Frontal cortex (tissue), 4 donors: ENCODE measurements at places on chromosomes 13 and 19.

DNA sequence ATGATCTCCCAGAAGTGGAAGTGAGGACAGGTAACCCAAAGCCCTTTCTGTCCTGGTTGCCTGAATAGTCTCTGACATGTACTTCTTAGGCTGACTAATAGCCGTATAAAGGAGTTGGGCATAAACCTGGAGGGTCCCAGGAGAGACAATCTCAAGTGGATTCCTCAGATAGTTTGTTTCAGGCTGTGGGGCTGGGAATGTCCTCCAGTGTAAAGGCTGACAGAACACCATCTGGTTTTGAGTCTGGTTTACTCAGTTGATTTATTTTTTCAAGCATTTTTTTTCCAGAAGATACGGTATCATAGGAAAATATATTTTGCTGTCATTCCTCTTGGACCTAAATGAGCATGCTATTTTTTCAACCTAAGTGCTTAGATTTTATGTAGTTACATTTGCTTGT, 15.2 kb downstream of the HTR2A start:
- no peak for DNase-seq

DNA sequence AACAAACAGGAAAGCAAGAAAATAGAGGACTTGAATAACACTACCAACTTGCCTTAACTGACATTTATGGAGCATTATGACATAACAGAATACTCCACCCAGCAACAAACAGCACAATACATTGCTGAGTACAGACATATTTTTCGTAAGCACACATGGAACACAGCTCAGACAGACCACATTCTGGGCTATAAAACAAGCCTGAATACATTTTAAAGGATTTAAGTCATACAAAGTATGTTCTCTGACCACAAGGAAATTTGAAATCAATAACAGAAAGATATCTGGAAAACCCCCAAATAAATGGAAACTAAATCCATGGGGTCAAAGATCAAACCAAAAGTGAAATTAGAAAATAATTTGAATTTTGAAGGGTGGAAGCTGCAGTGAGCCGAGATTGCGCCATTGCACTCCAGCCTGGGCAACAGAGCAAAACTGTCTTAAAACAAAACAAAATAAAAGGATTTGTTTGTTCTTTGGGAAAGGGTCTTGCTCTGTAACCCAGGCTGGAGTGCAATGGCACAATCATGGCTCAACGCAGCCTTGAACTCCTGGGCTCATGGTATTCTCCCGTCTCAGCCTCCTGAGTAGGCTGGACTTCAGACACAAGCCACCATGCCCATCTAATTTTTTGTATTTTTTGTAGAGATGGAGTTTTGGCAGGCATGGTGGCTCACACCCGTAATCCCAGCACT, 5.6 kb downstream of the ZDHHC20 start:
- DNase-seq, result no peak

- no peak for DNase-seq
Observed at GRCh38 chr19:17337675-17338432, 501 bp downstream of the GTPBP3 start.

DNA sequence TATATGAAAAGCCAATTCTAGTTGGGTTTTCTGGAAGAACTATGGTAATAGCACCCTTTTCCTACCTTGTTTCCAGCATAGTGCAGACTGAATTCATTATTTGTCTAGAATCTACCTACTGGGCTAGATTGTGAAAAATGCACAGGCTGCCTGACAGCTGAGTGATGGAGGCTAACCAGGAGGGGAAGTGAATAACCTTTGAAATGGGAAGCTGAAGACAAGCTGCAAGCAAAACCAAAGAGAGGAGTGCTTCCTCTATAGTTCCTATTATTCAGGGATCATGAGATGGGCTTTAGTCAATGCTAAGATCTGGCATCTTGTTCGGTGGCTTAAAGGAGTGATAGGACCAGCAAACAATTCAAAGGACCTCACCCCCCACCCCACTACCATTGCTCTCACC, 26.9 kb downstream of the MZT1 start:
- no peak for DNase-seq

DNA sequence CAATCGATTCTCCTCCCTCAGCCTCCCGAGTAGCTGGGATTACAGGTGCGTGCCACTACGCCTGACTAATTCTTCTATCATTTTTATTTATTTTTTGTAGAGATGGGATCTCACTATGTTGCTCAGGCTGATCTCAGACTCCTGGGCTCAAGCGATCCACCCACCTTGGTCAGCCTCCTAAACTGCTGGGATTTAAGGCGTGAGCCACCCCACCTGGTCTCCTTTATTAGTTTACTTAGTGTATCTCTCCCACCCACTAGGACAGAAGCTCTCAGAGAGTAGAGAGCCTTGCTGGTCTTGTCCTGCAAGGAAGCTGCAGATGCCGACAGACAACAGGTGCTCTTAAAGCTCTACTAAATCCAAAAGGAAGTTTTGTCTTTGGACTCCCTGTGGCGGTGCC, 2.5 kb upstream of the LRRC8E start:
- no peak for DNase-seq

GRCh38 chr13:63737418-63737817, 2321.8 kb upstream of the PCDH20 start:
- DNase-seq, result no peak

DNA sequence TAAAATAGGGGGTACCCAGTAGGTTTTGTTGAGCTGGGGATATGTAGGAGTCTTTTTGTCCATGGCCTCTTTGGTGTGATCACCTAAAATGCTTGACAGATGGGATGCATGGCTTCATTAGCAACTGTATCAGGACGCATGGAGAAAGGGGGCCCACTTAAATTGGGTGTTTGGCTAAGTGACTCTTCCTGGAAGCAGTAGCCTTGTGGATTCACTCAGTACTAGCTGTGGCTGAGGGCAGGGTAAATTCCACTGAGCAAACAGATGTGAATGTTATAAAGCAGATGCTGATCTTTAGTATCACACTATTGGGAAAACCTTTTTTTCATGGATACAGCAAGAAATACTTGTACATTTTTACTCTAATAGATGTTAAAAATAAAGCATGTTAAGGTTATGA, 140.0 kb downstream of the FGF14 start:
- no peak for DNase-seq

DNA sequence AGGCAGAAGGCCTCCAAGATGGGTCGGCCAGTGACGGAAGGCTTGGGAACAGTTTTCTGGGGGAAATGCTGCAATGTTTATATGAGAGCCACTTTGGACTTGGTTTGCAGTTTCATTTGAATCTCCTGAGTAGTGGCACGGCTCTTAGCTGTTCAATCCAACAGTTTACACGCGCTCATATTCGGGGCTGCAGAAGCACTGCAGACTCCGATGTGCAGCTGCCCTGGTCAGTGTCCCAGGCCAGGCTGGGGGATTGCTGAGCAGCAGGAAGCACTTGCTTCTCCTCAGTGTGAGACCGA, 31.7 kb downstream of the CEBPG start:
- peak; percentile 17 for DNase-seq

DNA sequence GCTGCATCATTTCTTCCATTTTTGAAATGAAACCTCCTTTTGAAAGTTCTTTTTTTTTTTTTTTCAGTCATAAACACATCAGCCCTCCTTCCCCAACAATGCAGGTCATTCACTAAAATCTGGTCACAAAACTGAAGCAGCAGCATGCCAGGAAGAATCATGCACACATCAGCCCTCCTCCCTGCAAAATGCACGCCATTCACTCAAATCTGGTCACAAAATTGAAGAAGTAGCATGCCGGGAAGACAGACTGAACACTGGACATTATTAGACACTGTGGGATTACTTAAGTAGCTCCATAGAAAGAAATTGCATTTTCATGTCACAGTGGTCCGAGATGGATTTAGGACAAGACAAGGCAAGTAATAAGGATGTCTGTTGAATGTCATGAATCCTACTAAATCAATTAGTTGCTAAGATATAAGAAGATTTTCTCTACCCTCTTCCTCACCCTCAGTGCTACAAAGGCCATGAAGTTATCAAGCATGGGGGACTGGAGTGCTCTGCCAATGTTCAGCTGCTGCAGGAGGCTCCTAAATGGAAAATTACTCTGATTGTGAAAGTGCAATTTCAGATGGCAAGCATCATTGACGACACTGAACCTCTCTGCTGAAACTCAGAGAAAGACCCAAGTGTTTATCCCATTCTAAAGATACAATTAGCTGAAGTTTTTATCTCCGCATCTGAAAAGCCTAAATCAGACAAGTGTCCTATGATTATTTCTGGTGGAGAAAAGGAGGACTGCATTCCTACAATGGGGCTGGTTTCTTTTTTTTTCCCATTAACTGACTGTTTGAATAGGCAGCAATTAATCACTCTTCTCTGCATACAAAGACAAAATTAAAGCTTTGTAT, 913.2 kb downstream of the DIAPH3 start:
- no peak for DNase-seq

DNA sequence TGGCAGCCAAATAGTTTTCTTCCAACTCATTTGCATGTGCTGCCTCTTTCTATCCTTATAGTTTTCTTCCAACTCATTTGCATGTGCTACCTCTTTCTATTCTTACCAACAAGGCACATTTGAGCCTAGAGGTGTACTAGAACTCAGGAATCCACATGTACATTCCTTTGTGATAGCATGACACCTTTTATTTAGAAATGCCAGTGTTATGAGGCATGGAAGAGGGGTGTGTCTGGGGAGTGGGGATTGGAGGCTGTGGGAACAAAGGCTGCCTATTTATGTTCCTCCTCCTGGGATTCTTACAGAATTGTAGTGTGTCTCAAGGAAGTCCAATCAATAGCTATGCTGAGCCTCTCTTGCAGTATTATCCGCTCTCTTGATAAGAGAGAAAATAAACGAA, 966.7 kb downstream of the PCDH17 start:
- DNase-seq, result no peak

GRCh38 chr13:29503041-29503837, 92.2 kb downstream of the SLC7A1 start:
- DNase-seq, result no peak

DNA sequence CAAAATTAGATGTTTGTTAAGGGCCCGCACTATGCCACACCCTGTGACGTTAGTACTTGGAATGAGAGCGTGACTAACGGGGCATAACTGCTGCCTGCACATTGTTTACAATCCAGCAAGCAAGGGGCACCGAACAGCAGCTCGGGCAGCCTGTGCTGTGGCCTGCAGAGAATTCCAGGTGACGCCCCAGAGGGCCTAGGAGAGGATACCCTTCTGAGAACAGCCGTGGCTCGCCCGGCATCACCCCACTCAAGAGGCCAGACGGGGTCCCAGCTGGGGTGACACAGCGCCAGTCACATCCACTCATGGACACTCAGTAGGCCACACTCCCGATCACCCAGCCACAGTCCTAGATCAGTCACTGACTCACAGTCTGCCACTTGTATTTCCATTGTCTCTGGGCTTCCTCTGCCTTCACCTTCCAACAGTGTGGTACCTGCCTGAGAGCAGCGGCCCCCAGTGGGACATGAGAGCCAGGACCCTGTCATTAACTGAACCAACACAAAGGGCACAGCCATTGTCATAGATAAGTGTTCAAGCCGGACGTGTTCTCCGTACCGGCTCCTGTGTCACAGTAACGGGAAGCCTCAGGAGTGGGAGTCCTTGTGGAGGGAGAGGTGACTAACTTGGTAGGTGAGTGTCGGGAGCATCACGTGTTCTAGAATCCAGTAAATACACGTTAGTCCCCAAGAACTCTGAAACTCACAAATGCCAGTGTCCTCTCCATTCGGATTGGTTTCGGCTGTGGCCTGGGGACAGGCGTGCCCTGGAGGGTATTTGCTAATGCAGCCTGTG, 7.5 kb downstream of the ZNF331 start:
- no peak for DNase-seq

- DNase-seq, result no peak
Observed at GRCh38 chr13:28534210-28534609, 39.3 kb upstream of the FLT1 start.

DNA sequence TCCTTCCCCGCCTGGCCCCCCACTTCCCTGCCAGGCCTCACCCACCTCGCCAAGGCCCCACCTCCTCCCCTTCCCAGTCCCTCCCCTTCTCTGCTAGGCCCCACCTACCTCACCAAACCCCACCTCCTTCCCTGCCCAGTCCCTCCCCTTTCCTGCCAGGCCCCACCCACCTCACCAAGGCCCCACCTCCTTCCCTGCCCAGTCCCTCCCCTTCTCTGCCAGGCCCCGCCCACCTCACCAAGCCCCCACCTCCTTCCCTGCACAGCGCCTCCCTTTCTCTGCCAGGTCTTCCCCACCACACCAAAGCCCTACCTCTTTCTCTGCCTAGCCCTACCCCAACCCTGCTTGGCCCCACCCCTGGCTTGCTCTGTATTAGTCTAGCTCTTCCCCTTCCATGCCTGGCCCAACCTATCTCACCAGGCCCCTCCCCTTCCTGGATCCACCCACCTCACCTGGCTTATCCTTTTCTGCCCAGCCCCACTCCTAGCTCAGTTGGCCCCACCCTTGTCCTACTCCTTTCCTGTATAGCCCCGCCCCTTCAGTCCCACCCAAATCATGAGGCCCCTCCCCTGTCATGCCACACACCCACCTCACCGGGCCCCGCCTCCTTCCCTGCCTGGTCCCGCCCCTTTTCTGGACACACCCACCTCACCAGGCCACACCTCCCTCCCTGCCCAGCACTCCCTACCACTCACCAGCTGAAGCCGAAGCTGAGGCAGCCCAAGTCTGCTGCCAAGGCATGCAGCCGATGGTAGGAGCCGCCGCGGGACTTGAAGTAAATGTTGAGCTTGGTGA, 16.2 kb downstream of the CERS1 start:
- DNase-seq, result no peak

DNA sequence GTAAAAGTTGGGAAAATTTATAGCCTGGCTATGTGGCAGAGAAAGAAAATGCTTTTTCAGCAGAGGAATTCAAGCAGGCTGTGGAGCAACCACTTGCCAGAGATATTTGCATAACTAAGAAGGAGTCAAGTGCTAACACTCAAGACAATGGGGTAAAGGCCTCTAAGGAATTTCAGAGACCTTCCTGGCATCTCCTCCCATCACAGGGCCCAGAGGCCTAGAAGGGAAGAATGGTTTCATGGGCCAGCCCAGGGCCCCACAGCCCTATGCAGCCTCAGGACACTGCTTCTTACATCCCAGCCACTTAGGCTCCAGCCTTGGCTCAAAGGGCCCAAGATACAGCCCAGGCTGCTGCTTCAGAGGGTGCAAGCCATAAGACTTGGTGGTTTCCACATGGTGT, 14.3 kb downstream of the SLC15A1 start:
- no peak for DNase-seq

- DNase-seq, result no peak
Observed at GRCh38 chr13:37667702-37668101, 69.1 kb upstream of the POSTN start.

GRCh38 chr13:104847922-104848321, 1687.5 kb downstream of the EFNB2 start:
- no peak for DNase-seq

DNA sequence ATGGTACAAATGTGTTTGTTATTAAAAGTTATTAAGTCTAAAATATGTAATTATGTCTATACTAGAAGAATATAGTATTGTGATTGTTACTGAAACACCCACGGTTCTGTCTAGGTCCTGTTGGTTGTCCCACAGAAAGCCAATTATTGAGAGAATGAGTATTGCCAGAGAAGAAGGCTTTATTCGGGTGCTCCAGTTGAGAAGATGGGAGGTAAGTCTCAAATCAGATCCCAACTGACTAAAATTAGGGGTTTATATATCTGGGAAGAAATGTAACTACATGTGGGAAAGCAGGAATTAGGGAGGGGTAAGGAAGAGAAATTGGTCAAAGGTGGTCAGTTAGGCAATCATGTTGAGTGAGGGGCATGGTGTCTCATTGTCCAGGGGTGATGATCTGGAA, 798.4 kb downstream of the PCDH17 start:
- no peak for DNase-seq
